Myometrial cell (primary cell): ENCODE measurements at places on chromosomes 3 and 15. TPM values are rescaled to one million over a fixed set of nuclear protein-coding genes. Genes with fewer than 3 reads are reported as not detected.

The RHCG gene
- total RNA-seq: not detected in 2 replicates

The ZBBX gene
- total RNA-seq: not detected in 2 replicates

The SPINK8 gene
- not detected in 2 replicates for total RNA-seq

The ATP8B4 gene
- 2.6 and 4.4 TPM in 2 replicates for total RNA-seq

The CBLB gene
- total RNA-seq: 9.5 and 20.9 TPM in 2 replicates

The EXD1 gene
- total RNA-seq: not detected in 2 replicates

The FRMD5 gene
- total RNA-seq: 1.7 and 1.8 TPM in 2 replicates

The FBXO40 gene
- not detected in 2 replicates for total RNA-seq

The TUSC7 gene
- not detected in 2 replicates for total RNA-seq

The KIF9 gene
- 12.6 and 34.9 TPM in 2 replicates for total RNA-seq
